Stimulated activated CD4-positive, alpha-beta T cell treated with anti-CD3 and anti-CD28 coated beads, TNF-alpha, amount 100 ng/mL, for 24 hours (primary cell): ENCODE measurements at places on chromosomes 7 and 10.

DNA sequence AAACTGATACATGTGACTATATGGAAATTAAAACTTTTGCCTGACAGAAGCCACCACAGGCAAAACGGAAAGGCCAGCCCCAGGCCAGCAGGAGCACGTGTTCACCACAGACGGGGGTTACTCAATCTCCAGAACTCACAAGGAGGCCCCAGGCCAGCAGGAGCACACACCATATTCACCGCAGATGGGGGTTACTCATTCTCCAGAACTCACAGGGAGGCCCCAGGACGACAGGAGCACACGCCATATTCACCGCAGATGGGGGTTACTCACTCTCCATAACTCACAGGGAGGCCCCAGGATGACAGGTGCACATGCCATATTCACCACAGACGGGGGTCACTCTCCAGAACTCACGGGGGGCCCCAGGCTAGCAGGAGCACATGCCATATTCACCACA is 61.5 kb downstream of the NKX6-2 start:
- no peak for DNase-seq

GRCh38 chr10:96333101-96333500 is 25.7 kb downstream of the OPALIN start:
- no peak for DNase-seq

DNA sequence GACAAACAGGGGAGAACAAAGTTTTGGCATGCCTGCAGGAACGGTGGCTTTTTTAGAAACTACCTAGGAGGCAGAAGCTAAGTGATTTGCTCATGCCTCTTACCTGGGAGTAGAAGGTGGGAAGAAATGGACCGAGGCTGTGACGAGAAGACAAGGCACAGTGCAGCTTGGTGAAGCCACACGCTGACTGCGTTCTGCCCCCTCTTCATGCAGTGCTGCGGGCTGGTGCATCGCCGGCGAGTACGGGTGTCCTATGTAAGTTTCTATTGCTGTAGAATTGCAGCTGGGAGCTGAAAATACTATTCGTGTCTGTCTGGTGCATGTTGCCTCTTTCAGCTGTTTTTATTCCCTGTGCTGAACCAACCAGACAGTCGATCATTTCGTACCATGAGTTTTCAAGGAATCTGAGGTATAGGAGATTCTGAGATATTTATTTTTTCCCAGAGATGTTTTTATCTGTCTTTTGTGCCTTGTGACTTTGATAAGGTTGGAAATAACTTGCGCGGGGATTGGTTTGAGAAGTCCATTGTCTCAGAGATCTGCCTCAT is 120.9 kb downstream of the CACNB2 start:
- DNase-seq = no peak

DNA sequence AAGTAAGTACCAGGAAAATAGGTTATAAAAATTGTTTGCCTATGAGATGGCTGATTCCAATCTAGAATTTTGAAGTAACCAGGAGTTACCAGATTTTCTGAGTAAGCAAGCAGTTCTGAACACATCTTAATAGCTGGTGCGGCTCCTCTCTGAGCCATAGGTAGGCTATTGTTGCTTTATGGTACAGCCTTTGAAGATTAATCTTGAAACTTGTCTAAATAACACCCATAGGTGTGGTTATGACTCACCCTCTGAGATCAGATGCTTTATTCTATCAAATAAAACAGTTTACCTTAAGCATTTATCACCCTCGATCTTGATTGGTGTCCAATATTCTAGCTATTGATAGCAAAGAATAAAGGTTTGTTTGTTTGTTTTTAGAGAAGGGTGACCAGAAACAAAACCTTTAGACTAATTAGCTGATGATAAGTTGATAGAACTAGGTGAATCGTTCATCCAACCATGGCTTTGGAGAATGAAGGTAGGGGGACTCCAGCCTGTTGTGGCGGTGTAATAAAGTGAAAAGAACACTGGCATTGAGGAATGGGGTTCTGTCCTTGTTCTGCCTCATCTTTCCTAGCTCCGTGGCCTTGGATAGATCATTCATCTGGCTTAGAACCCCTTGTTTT is 72.2 kb downstream of the VTI1A start:
- DNase-seq = no peak

GRCh38 chr7:93249491-93250148 is 17.5 kb downstream of the VPS50 start:
- DNase-seq = no peak

- no peak for DNase-seq
Observed at GRCh38 chr10:97384641-97385040, 16.5 kb downstream of the RRP12 start.

GRCh38 chr10:52208365-52208764 is 105.7 kb upstream of the DKK1 start:
- no peak for DNase-seq

DNA sequence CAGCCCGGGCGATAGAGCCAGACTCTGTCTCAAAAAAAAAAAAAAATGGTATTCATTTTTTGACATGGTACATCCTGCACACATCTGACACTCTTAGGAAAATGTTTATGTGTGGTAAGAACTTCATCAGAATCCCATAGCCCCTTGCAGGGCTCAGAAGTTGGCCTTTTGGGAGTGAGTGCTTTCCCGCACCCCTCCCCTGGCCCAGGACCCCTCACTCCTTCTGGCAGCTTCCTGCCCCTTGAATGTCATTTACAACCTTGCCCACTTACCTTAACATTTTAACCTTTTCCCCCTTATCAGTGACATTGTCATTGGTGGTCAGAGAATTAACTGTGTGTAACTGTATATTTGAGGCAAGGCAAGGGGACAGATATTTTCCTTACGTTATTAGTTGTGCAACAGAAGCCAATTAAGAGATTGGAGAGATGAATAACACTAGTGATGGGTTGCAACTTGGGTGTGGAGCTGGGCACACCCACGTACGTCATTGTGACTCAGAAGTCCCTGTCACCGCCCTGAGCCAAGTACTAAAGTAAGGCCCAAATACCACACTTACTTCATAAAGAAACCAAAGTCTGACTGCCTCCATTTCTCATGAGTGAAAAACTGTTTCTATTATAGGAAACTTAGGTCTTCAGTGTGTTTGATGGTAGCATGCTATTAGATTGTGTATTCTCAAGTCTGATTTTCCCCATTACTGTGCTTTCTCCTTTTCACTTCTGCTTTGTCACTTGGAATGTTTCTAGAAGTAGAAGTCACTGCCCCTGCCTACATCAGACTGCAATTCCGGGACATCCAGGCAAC is 31.6 kb downstream of the OGDH start:
- peak; percentile 70 for DNase-seq

DNA sequence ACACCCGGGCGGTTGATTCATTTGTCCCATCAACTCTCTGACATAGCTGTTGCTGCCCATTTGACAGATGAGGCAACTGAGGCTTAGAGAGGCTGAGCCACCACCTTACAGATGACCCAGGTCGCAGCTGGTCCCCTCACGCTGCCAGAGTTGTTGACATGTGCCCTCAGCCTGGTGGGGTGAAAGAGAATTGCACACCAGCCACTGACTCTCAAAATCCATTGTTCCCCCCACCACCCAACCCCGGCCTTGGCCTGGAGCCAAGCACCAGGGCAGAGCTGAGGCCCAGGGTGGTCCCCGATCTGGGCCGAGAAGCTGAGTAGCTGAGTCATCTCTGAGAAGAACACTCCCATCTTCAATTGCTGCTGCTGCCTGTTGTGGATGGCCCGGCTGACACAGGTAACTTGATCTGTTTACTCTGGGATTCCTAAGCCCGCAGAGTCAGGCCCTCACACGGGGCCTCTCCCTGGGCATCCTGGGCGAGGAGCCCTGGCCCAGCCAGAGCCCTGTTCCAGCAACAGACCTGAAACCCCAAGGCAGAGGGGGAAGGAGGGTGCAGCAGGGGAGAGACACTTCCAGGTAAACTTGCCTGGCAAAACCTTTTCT is 27.5 kb downstream of the PVRIG start:
- DNase-seq = no peak
